GOT3 (cell line): ENCODE measurements at places on chromosomes 4 and X.

DNA sequence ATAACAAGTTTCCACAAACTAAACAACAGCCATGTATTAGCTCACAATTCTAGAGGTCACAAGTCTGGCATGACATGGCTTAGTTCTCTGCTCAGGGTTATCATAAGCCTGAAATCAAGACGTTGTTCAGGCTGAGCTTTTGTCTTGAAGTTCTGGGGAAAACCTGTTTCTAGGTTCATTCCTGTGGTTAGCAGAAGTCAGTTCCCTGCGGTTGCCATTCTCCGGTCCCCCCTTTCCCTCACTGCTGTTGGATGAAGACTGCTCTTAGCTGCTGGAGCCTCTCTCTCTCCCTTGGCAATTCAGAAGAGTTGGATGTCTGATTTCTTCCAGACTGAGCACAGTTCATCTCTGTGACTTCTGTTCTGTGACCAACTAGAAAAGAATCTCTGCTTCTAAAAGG, 962.6 kb downstream of the PCDH7 start:
- DNase-seq: no peak

GRCh38 chr4:23897564-23898109, 7.8 kb upstream of the PPARGC1A start:
- no peak for DNase-seq

DNA sequence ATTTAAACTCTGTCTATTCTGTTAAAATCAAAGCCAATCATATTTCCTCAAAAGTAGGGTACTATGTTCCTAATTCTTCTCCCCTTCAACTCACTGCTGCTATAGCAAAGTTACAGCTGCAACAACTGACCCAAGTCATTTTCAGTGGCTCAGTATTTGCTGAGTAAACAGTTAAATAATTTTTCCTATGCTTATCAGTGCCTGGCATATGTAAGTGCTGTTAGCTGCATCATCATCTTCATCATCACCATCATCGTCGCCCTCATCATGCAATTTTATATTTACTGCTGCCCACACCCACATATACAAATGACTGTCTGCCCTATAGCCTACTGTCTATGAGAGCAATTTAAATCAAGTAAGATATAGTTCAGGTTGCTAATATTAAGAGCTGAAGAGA, 21.9 kb downstream of the COQ2 start:
- DNase-seq: no peak

DNA sequence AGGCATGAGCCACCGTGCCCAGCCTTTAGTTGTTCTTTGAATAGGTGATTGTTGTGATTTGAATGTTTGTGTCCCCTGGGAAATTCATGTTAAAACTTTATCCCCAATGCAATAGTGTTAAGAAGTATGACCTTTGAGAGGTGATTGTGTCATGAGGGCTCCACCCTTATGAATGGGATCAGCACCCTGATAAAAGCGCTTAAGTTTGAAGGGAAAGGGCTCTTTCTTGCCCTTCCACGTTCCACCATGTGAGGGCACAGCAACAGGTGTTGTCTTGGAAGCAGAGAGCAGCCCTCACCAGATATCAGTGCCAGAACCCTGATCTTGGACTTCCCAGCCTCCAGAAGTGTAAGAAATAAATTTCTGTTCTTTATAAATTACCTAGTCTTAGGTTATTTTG, 33.7 kb upstream of the RP2 start:
- DNase-seq: no peak

GRCh38 chr4:101037249-101037648, 310.1 kb downstream of the PPP3CA start:
- no peak for DNase-seq
